Stimulated activated naive CD4-positive, alpha-beta T cell treated with Interleukin-2 at 50 U/mL for 16 hours (primary cell): ENCODE measurements at places on chromosomes 13 and 19.
A peak's percentile ranks its signal among the peaks of the same experiment; 100 is the strongest.

GRCh38 chr13:32783067-32783466, 196.8 kb downstream of the PDS5B start:
- no peak for DNase-seq

GRCh38 chr13:97246596-97247158, 24.5 kb downstream of the MBNL2 start:
- no peak for DNase-seq

DNA sequence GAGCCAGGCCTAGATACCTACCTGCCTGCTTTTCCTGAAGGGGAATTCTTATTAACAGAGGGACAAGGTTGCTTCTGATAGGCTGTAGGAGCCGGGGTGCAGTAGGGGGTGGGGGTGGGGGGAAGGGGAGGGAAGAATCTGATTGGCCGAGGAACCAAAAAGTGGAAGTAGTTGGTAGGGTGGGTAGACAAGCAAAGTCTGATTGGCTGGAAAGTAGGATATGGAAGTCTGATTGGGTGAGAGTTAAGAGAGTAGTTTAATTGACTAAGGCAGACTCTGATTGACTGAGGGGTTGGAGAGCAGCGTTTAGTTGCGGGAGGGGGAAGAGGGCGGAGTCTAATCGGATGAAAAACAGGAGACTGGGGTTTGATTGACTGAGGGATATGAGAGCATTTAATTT, 9.4 kb upstream of the CYP4F22 start:
- no peak for DNase-seq

- no peak for DNase-seq
Observed at GRCh38 chr13:34942732-34943435, 814 bp downstream of the NBEA start.

DNA sequence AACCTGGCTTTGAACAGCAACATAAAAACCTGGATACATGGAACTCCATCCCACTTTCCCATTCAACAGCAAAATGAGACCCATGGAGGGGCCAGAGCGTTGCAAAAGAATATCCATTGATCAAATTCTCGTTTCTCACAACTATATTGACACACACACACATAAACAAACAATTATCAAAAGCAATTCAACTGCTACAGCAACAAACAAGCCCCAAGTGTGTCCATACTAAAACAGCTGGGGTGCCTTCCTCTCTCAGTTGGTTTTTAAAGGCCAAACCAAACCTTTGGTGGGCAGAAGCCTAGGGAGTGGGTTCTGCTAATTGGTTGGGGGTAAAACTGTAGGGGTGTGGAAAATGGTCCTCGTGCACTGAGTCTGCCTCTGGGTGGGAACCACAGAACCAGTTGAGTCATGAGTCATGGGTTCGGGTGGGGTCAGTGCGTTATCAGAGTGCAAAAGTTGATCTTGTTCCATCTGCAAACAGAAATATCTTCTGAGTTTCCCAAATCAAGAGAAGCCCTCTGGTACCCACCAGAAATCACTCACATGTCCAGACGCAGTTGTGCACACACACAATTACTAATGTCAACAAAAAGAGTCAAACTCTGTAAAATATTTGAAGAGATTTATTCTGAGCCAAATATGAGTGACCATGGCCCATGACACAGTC, 18.5 kb downstream of the GPR42 start:
- no peak for DNase-seq

DNA sequence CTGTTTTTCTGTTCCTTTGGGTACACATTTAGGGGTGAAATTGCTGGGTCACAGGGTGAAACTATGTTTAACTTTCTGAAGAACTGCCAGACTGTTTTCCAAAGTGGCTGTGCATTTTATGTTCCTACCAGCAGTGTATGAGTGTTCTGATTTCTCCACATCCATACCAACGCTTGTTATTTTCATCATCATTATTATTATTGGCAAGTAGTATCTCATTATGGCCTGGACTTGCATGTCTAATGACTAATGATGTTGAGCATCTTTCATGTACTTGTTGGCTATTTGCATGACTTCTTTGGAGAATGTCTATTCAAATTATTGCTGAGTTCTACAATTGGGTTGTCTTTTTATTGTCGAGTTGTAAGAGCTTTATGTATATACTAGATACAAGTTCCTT, 321.8 kb upstream of the HTR2A start:
- no peak for DNase-seq

GRCh38 chr13:109735436-109735966, 50.9 kb downstream of the IRS2 start:
- no peak for DNase-seq

- no peak for DNase-seq
Observed at GRCh38 chr19:1872807-1873523, 9.6 kb upstream of the KLF16 start.

DNA sequence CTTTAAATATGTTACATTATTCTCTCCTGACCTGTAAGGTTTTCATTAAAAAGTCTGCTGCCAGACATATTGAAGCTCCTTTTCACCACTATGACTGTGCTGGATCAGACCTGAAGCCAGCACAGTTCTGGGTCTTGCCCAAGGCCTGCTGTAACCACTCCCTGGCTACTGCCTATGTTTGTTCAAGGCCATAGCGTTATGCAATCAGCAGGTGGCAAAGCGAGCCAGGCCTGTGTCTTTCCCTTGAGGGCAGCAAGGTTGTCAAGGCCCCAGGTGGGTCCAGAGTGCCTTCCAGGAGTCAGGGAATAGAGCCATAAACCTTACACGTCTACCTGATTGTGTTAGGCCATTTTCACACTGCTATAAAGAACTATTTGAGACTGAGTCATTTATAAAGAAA, 496.8 kb upstream of the PCDH9 start:
- DNase-seq: no peak

DNA sequence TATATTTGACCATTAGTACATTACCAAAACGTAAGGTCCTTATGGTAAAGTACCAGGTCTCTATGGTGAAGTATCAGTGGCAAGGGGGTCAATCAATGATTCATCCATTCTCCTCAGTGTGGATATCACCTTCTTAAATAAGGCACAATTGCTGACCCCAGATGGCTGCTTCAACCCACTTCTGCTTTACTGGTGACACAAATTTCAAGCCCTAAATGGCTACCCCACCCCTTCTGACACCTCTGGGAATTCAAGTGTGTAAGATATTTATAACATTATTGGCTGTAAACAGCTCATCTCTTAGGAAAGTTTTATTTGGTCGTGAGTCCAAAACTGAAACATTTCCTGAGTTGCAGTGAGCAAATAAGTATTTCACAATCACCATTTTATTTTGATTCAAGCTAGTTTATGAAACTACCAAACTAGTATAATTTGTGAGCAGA, 7.9 kb upstream of the WBP4 start:
- no peak for DNase-seq

DNA sequence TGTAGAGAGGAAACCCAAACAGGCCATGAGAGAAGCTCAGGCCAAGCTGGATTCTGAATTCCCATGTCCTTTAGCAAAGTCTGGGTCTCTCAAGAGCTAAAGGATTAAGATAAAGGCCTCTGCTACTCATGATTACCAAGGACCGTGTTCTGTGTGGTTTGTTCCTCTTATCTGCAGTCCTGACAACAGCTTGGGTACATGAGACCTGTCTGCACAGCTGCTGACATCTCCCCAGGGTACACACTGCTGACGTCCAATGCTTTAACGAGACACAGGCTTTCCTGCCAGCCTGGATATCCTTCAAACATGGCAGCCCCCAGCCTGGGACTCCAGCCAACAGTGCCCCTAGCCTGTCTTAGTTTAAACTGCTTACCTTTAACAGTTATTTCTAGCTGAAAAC, 211.0 kb downstream of the SLC7A1 start:
- no peak for DNase-seq

DNA sequence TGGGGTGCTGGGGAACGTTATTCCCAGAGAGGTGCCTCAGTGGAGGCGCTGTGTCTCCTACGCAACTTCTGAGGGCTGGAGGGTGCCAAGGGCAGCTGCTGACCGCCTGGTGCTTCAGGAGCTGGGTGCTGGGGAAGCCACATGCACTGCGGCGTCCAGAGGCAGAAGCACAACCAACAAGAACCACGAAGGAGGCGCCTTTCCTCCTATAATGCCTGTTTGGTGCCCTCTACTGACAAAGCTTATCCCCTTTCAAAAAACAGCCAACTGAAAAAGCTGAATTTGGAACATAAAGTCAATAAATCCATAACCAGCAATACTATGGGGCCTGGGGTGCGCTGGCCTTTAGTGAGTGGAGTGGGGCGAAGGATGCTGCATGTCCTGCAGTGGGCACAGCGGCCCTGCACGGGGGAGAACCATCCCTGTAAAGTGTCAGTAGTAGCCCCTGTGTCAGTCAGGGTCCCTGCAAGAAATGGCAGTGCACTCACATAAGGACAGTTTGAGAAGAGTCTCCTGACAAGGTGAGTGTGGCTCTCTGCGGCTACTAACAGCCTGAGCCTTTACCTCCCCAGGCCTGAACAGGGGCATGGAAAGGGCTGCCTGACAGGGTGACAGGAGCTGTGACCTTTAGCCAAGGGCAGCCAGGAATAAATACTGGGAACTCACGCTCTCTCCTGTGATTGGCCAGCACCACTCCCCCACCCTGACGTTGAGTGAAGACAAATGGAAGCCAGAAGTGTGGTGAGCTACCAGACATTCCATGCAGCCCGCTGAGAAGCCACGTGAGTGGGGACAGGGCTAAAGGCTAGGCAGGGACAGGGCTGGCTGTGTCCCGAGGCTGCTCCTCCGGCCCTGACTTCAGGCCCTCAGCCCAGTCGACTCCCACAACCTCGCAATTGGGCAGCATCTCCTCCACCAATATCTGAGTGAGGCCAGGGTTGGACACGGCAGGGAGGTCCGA, 4.5 kb upstream of the B3GNT8 start:
- DNase-seq: no peak

GRCh38 chr13:110047496-110047895, 259.5 kb downstream of the COL4A1 start:
- no peak for DNase-seq

GRCh38 chr19:17205237-17206140, 9.7 kb upstream of the USE1 start:
- peak; percentile 40 for DNase-seq

DNA sequence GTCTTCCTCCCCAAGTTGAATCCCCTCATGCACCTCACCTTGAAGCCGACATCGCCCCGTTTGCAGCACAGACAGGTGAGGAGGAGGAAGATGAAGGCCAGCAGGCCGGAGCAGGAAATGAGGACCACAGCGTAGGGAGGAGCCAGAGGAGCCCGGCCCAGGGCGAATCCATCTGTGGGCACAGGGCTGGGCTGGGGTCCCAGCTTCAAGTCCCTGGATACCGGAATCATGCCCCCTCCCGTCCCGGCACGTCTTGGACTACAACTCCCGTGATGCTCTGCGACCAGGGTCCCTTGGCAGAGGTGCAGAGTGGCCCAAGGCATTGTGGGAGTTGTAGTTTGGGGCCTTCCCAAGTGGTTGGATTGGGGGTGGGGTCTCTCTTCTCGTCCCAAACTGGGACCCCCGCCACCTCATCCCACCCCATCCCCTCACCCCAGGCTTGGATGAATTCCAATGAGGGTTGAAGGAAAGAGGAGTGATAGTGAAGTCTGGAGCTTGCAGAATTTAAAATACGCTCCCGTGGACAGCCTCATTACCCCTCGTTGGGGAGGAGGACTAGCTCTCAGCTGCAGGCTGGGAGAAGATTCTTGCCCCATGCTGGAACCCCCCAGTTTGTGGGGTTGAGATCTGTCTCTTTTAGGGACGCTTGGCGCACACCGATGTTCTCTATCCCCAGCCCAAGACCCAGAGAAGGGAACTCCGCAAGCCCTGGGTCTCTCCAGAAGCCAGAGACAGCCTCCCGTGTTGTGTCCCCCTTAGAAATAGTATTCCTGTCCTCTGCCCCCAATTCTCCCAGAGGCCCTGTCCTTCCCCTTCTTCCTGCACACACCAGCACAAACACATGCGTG, 990 bp downstream of the LMTK3 start:
- DNase-seq: peak; percentile 68

- no peak for DNase-seq
Observed at GRCh38 chr19:19259741-19260140, 13.4 kb downstream of the TM6SF2 start.

DNA sequence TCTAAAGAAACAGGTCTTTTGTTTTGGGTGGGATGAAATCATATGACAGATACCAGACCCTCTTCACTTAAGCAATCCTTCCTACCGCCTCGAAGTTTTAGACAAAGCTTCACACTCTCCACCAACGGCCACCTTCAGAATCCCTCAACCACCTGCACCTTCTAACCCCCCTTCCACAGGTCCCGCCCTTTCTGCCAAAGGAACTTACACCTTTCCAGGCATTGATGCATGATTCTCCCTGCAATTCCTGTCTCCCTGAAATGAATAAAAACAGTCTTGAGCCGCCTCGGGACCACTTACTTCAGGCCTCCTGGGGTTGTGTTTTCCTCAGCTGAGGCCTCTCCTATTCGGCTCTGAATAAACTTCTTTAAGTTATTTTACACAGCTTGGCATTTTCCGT, 859 bp downstream of the ZNF433 start:
- DNase-seq: no peak

DNA sequence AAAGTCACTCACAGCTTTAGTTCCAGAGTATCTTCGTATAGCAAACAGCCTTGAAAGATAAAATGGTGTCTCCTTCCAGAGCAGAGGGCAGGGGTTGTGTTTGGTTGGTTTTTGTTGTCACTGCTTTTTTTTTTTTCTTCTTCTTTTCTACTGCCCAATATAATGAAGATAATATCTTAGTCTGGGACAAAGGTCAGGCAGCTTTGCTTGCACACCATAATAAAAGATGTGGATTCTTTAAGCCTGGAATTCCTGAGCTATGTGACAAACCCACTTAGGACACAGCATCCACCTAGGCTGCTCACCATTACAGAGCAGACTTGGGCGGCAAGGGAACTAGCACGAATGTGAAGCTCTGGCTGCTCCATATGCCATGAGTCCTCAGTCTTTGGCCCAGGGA, 165.6 kb upstream of the MIR17HG start:
- no peak for DNase-seq

DNA sequence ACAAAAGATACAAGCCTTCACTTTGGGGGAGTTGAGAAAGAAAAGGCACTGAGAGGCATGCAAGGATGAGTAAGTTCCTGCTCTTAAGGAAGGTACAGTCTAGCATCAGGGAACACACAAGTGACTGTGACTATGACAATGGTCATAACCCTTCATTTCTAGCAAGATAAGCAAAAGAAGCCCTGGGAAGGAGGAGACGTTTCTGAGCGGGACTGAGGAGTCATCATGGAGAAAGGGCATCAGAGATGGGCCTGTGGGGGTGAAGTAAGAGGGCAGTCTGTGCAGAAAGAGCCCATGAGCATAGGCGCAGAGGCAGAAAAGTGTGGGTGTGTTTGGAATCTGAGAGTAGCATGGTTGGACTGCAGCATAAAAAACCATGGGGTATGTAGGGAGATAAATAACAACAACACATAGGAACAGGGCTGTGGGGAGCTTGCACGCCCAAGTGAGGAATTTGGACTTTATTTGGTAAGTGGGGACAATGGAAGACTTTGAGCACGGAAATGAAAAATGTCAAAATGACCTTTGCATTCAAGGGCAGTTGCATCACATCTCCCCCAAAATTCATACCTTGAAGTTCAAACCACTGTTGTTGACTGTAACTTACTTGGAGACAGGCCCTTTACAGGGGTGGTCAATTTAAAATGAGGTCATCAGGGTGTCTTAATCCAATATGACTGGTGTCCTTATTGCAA, 86.7 kb downstream of the MBNL2 start:
- DNase-seq: no peak
